Transverse colon (tissue), 4 donors: ENCODE measurements at places on chromosomes 13 and 19.

DNA sequence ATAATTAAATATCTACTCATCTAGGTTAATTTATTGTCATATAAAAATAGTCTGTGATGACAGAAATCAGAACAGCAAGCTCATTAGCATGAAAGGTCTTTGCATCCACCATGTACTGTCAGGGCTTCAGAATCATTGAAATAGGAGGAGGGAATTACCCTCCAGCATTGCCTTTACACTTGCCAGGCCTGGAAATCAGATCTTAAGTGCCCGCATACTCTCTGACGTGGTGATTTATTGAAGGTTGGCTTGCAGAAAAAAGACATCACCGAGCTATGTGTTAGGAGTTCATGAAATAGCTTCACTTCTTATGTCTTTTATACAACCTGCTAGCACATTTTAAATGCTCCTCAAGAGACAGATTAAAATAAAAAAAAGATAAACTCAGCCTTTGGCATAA lies 661.7 kb upstream of the SLITRK1 start:
- DNase-seq, result no peak

DNA sequence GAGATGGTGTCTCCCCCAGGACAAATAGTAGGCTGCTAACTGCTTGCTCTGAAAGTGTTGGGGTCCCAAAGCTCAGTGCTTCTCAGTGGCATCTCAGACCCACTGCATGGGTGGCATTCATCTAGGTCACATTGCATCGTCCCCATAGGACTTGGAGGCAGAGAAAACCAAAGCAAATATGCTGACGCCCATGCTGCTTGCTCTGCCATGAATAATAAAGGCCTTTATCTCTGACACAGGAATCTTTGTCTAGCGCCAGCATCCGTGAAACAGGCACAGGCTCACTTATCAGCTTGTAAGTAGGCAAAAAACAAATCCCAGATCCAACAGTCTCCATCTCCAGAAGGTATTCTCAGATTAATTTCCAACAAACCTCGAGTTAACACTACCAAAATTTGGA lies 18.9 kb upstream of the IPO5 start:
- no peak for DNase-seq

DNA sequence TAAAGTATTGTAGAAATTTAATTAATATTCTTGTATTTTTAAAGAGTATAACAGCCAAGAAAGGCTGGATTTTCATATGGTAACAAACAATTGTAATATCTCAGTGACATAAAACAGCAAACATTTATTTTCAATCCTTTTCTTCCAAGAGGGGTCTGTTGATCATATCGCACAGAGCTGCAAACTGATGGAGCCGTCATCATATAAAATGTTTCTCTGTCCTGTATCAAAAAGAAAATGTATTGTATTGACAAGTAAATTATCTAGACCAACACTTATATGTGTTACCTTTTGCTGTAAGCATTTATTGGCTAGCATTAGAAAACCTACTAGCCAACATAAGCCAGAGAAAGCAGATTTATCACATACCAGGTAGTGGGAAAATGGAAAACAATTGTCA lies 2861.4 kb upstream of the PCDH20 start:
- no peak for DNase-seq

GRCh38 chr19:53810187-53810546 lies 13.9 kb downstream of the NLRP12 start:
- DNase-seq, result no peak

DNA sequence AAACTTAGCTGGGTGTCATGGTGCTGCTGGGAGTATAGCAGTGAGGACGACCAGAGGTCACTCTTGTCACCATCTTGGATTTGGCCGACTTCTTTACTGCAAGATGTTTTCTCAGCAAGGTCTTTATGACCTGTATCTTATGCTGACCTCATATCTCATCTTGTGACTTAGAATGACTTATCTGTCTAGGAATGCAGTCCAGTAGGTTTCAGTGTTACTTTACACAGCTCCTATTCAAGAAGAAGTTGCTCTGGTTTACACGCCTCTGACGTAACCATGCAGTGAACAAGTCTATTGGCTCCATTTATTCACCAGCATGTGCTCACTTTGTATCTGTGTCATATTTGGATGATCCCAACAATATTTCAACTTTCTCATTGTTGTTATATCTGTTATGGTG lies 26.7 kb downstream of the ZNF850 start:
- no peak for DNase-seq

DNA sequence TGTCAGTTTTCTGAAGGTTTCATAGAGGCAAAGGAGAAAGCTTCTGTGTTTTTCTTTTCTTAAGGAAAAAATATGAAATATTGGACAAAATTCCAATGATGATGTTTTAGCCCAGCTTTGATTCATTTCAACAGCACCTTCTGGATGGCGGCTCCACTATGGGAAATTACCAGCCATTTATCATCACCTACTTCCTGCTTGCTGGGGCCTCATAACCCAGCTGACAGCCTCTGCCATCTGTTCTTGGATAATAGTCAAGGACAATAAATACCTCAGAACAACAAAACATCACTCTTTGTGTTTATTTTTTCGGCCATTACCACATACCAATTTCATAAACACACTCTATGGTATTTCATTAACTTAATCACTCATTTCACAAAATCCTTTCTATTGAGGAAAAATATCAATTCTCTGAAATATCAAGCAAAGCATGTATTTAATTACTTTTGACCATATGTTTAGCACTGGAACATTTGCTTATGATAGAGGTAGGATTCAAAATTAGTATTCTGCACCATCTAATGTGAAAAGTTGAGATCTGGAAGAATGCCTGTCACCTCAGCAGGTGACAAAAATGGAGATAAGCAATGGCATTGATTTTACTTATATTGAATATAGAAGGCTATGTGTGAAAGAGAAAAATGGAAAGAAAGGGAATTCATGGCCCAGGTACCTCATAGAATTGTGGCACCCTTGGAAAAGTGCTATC lies 629.7 kb downstream of the LIG4 start:
- no peak for DNase-seq

DNA sequence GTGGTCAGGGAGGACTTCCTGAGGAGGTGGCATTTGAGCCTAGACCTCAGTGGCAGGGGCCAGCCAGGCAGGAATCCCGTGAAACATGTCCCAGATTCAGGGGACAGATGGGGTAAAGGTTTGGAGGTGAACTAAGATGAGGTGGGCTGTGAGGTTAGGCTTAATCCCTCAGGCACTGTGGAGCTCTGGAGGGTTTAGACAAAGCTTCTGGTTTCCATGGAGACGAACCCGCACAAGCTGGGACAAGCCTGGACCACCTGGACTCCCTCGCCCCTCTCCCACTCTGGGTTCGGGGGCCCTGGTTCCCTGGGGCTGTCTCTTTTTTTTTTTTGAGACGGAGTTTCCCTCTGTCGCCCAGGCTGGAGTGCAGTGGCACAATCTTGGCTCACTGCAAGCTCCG lies 15.7 kb downstream of the TJP3 start:
- DNase-seq, result no peak

DNA sequence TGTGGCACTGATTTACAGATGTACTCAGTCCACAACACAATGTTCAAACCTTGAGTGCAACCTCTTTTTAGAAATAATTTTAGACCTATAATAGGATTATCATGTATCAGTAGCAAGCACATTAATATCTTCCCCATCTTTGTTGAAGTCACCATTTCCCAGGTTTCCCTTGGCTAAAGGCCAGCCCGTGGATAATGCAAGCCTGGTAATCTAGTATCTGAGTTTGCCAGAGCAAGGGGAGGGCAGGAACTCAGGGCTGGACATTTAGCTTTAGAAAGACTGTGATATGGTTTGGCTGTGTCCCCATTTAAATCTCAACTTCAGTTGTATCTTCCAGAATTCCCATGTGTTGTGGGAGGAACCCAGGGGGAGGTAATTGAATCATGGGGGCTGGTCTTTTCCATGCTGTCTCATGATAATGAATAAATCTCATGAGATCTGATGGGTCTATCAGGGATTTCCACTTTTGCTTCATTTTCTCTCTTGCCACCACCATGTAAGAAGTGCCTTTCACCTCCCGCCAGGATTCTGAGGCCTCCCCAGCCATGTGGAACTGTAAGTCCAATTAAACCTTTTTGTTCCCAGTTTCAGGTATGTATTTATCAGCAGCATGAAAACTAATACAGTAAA lies 37.7 kb downstream of the SLC6A16 start:
- no peak for DNase-seq

DNA sequence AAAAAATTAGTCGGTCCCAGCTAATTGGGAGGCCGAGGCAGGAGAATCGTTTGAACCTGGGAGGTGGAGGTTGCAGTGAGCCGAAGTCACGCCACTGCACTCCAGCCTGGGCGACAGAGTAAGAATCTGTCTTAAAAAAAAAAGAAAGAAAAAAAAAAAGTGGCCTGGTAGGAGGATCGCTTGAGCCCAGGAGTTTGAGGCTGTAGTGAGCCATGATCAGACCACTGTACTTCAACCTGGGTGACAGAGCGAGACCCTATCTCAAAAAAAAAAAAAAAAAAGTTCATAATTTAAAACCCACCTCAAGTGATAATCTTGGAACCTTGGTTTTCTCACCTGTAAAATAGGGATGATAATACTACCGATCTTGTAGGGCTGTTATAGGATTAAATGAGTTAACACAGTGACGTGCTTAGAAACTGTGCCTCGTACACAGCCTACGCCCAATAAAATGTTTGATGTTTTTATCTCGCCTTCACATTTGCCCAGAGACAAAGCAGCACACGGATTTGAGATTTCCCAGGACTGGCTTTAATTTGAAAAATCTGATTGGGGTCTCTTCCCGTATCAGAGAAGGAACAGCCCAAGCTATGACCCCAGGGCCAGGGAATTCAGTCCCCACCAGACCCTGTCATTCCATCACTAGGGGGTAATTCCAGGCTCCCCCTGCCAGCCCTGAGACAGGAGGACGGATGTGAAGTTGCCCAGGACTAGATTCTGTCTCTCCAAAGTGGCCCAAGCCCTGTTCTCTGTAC lies 3.6 kb downstream of the SERTAD1 start:
- DNase-seq, result no peak

DNA sequence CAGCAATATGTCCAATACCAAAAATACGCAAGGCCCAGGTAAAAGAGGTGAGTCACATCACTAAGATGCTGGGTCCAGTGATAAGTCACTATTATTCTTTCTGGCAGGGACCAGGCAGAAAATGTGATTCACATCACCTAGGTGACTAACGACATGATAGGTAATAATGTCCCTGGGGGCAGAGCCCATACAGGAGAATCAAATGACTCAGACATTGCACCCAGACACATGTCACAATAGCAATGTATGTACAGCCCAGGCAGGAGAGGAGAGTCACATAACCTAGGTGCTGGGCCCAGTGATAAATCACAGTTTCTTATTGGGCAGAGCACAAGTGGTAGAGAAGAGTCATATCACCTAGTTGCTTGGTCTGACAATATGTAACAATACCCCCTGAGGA lies 28.9 kb upstream of the ZNF729 start:
- DNase-seq, result no peak

GRCh38 chr13:101292711-101293110 lies 123.6 kb downstream of the NALCN start:
- DNase-seq, result no peak

GRCh38 chr19:58058467-58058866 lies 615 bp upstream of the ZNF135 start:
- DNase-seq, result no peak

DNA sequence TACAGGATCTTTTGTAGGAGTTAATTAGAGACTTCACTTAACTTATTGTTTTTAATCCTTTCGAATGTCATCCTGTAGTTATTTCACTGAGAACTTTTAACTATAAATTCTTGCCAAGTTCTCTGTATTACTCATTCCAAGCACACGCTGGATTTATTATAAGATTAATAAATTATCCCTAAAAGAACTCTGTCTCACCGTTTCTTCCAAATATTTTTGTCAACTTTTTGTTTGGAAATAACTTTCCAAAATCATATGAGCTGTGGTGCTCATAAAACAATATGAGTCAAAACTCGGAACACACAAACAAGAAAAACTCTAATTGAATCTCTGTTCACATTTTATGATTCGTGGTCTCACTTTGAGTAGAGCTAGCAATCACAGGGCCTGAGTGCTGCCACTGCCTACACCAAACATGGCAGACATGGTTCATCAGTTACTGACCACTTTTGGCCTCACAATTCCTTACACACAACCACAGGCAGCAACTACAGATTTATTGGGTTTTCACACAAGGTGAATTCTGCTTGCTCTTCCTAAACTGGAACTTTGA lies 412.0 kb downstream of the FGF14 start:
- no peak for DNase-seq

GRCh38 chr19:41945135-41945766 lies 13.9 kb downstream of the RABAC1 start:
- peak; percentile 83 for DNase-seq

DNA sequence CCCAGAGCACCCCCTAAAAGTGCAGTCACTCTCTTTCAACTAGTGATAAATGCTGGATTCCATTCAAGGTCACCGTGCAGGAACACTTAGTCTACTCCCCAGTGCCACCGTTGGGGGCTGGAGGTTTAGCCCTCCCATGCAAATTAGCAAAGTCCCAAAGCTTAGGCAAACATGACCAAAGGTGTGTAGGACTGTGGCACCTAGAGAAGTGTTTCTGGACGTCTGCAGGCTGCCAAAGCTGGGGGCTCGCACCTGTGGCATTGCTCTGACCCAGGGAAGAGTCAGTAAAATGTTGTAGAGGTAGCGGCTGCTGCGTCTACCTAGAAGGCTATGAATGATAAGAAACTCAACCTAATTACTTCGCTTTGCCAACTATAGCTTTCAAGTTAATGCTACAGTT lies 13.9 kb downstream of the COL4A1 start:
- no peak for DNase-seq

- DNase-seq, result no peak
These were observed 10.0 kb downstream of the SIGLEC12 start for GRCh38 chr19:51491586-51491985.

DNA sequence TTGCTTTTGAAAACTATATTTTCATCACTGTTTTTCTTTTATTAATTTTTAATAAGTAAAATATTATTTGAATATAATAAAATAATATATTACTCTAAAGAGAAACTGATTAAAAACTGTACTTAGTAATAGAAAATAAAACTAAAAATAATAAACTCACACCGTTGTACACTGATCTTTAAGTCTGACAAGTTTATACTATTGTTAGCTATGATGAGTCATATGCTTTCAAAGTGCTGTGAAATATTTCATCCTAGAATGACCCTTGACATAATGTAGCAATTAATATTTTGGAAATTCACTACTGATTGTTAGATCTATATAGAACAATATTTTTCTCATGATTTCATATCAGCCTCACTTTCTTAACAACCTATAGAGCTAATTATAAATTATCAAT lies 1040.6 kb upstream of the SPRY2 start:
- no peak for DNase-seq

DNA sequence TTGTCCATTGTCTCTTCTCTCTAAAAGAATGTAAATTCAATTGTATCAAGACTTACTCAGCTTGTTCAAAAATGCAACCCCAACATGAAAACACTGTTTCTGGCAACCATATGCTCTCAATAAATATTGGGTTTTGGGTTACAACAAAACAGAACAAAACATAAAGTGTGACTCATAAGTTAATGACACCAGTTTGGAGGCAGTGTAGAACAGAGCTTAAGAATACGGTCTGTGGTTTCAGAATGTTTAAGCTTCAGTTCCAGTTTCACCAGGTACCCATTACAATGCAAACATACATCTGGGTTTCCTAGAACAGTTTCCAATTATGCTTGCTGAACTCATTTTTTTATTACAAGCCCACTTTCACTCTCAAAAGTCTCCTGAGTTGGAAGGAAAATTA lies 285.8 kb upstream of the PCDH9 start:
- DNase-seq, result no peak
